Stimulated activated CD4-positive, alpha-beta T cell treated with anti-CD3 and anti-CD28 coated beads, Interleukin-15, amount 100 ng/mL, for 48 hours (primary cell): ENCODE measurements at places on chromosomes 1 and 21.

DNA sequence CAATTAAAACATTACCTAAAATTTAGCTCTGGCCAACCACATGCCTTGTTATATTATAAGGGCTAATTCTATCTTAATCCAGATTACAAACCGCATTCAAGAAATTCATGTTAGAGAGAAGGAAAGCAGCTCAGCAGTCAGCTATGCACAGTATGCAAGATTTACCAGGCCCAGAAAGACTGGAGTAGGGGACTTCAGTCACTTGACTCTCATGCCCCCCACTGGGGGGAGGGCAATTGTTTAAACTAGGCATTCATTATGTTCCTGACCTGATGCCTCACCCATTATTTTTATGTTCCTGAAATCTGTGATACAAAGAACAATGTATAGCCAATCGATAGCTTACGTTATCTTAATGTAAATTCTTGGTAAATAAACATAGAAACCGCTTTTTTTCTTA is 96.9 kb downstream of the ZNF644 start:
- no peak for DNase-seq

- DNase-seq, result no peak
Measured at GRCh38 chr1:245260110-245260882, 105.5 kb downstream of the KIF26B start.

- no peak for DNase-seq
Measured at GRCh38 chr1:115308969-115309368, 29.1 kb downstream of the NGF start.

DNA sequence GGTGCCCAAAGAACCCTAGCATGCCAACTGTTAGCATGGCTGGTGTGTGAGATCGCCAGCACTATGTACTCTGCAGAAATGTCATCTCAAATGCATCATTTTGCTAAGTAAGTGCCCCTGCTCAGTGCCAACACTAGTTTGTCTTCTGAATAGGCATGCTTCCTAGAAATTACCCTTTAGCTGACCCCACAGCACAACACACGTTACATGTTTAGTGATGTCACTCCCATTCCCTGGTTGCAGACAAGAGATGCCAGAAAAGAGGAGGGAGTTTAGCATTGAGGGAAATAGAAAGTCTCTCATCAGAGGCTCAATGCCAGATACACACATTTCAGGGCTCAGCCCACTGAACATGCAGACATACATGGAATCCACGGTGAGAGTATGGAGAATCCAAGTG is 9.3 kb upstream of the ST6GALNAC3 start:
- DNase-seq, result no peak

DNA sequence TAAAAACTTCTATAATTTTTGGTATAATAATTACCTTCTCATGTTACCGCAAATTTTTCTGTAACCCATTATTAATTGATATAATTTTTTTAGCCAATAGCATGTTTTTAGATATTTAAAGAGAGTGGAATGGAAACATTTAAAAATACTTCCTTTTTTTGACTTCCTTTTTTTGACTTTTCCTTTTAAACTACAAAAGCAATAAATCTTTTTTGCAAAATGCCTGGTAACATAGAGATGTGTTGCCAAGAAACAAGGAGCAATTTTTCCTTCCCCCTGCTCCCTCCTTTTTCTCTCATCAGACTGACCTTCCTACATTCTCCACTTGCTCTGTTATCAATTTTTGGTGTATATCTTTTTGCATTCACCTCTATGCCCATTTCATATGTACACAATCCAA is 666.2 kb downstream of the ADGRL2 start:
- no peak for DNase-seq

DNA sequence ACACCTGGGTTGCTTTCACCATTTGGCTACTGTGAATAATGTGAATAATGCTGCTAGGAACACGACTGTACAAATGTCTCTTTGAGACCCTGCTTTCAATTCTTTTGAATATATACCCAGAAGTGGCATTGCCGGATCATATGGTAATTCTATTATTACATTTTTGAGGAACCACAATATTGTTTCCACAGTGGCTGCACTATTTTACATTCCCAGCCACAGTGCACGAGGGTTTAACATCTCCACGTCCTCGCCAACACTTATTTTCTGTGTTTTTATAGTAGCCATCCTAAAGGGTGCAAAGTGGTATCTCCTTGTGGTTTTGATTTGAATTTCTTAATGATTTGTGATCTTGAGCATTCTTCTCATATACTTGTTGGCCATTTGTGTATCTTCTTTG is 15.7 kb downstream of the FHAD1 start:
- DNase-seq, result no peak

DNA sequence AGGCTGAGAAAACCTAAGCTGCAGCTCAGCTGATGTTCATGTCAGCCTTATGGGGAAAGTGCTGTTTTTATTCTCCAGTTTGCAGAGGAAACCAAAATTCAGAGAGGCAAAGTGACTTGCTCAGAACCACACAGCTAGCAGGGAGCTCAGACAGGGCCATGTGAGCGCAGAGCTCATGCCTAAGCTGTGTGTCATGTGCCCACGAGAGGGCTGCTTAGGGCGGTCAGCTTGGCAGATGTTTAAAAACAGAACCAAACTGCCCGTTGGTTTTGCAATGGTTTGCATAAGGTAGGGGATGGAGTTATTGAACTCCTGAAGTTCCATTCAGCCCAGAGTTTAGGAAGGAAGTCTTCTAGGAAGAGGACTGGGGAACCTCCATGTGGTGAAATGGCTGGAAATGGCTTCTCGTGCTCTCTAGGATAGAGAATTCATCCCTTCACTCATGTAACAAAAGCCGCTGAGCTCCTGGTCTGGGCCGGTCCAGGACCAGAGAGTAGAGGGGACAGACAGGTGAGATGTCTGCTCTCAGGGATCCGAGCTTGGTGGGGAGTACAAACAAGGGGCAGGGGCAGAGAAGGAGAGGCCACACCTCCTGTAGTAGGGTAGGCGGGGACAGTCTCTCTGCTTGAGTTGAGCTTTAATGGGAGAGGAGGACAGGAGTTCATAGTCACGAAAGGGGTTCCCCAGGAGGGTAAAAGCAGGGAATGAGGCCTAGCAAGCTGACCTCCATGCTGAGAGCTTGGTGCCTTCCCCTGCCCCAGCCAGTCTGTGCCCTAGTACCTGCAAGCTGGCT is 46.9 kb downstream of the ARHGEF10L start:
- DNase-seq, result no peak

DNA sequence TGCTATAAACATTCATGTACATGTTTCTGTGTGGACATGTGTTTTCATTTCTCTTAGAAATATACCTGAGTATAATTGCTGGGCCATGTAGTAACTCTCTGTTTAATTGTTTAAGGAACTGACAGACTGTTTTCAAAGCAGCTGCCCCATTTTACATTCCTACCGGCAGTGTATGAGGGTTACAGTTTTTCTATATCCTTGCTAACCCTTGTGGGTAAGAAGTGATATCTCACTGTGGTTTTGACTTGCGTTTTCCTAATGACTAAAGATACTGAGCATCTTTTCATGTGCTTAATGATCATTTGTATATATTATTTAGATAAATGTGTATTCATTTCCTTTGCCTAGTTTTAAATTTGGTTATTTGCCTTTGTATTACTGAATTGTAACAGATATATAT is 81.7 kb downstream of the DNM3 start:
- no peak for DNase-seq

- DNase-seq, result no peak
Measured at GRCh38 chr1:82279241-82279640, 478.5 kb downstream of the ADGRL2 start.

DNA sequence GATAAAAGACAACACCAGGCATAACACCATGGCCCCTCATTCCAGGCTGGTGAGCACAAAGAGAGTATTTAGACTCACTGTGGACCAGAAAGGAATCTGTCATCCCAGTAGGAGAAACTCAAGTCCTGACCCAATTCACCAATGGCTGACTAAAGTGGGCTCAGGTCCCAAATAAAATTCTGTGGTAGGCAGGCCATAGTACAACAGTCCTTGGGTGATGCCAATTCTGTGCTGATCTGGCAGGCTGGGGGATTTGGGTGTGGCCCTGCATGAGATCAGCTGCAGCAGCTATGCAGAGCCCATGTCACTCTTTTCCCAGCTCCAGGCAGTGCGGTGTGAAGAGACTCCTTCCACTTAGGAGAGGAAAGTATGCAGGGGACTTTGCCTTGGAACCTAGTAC is 245.1 kb downstream of the LBR start:
- DNase-seq, result no peak

GRCh38 chr1:22500471-22500870 is 48.8 kb downstream of the ZBTB40 start:
- no peak for DNase-seq

DNA sequence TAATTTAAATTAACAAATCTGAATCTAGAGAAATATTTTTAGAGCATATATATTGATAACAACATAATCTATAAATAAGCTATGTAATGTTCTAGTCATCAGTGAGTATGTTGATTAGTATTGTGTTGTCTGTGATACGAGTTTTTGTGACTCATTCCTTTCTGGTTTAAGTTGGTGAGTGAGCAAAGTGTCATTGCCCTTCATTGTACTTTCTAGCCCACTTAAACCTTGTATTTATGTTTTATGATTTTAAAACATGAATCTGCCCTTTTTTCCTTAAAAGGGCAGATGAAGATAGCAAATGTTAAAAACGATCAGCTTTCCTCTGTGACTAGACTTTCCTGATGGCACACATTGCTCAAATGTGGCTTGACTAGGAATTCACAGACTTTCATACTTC is 38.5 kb downstream of the MACO1 start:
- no peak for DNase-seq

GRCh38 chr1:19525607-19526545 is 40.5 kb upstream of the CAPZB start:
- DNase-seq, result no peak

DNA sequence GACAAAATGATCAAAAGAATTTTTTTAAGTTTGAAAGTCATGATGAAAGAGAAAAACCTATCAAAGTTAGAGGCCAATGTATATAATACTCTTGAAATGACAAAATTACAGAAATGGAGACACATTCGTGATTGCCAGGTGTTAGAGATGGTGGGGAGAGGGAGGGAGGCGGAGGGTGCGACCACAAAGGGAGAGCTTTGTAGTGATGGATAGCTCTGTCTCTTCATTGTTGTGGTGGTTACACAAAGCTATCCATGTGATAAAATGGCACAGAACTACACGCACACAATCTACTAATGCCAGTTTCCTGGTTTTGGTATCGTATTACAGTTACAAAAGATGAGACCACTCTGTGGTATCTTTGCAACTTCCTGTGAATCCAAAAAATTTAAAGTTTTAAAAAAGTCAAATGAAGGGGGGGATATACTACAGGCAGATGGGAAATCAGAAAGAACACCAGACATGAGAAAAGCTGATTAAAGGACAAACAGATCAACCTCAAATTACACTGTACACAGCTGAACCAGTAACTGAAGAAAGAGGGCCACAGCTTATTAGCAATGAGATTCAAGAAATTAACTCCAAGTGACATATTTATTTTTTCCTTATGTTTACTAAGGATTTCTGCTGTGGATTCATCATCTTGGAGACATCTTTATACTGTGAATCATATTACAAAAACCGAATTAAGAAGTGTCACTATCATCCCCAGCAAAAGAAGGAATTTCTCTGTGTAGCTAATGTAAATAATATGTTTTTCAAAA is 199.1 kb downstream of the SLC45A1 start:
- peak; percentile 19 for DNase-seq

GRCh38 chr1:87950369-87950768 is 621.7 kb downstream of the LMO4 start:
- DNase-seq, result no peak

GRCh38 chr1:9402717-9403225 is 110.1 kb downstream of the SPSB1 start:
- DNase-seq, result no peak

DNA sequence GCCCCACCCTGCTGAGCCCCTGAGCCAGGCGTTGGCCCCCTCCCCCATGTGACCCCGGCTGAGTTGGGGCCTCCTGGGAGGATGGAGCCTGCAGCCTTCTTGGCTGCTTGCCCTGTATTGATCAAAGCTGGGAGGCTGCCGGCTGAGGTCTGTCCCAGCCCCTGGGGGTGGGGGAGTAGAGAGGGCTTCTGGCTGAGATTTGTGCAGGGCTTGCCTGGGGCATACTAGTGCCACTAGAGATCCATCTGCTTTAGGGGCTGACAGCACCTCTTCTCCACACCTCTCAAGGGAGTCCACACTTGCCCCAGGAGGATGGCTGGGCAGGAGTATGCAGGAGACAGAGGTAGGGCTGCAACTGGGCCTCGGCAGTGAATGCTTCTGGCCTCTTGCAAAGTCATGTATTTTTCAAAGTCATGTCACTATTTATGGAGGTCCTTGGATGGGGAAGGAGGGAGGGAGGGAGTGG is 53.6 kb upstream of the SSBP3 start:
- DNase-seq, result no peak

- DNase-seq, result no peak
Measured at GRCh38 chr21:31683029-31683428, 23.5 kb downstream of the SOD1 start.

DNA sequence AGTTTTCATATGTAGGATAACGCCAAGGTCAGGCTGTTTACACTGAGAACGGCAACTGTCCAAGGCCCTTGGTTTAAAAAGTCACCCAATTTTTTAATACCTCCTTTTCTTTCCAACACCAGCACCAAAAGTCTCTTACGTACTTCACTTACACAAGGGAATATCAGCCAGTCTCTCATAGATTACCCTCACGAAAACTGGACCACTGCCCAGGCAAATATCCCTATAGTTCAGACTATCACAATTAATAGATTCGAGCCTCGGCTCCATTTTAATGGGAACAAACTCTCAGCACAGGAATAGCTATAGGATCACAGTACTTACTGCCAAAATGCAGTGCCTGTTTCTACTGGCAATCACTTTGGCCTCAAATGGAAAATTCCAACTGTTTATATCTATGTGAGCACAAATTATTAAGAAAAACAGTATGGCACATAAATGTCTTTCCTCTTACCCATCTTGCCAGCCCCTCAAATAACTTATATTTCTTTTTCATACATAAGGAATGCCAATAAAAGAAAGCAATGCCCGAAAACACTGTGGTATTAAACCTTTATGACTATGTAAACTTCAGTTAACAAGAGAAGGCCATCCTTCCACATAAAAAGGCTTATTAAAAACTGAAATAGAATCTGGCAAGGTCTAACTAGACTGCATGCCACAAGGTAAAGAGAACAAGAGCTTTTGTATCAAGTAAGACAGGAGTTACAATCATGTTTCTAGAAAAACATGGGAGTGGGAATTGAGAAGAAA is 97.8 kb downstream of the SLC45A1 start:
- no peak for DNase-seq

GRCh38 chr1:186768906-186769305 is 59.8 kb upstream of the PLA2G4A start:
- no peak for DNase-seq

GRCh38 chr1:54404263-54404662 is 1.9 kb downstream of the SSBP3 start:
- DNase-seq, result no peak

GRCh38 chr1:209618756-209619420 is 33.3 kb downstream of the LAMB3 start:
- no peak for DNase-seq
